Right atrium auricular region (tissue), 2 donors: ENCODE measurements at places on chromosomes 5 and 9.

DNA sequence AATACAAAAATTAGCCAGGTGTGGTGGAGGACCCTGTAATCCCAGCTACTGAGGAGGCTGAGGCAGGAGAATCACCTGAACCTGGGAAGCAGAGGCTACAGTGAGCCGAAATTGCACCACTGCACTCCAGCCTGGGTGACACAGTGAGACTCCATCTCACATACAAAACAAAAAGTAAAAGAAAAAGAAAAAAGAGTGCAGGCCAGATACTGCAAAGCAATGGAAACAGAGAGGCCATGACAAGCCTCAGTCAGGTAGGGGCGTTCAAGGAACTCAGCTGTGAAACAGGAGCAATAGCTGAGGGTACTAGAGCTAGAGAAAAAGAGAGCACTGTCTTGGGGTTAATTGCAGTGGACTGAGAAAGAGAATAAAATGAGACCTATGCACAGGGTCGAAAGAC is 56.2 kb downstream of the TIMD4 start:
- H3K4me1 ChIP-seq, result no peaks in the 10 kb centered on the region
- no peak for DNase-seq
- H3K27ac ChIP-seq, result no peak overlapping the region
- H3K27me3 ChIP-seq, result no peaks in the 10 kb centered on the region
- H3K36me3 ChIP-seq, result no peaks in the 10 kb centered on the region

GRCh38 chr5:55123365-55123764 is 20.9 kb downstream of the GZMA start:
- no peaks in the 10 kb centered on the region for H3K27me3 ChIP-seq
- H3K4me1 ChIP-seq, result no peaks in the 10 kb centered on the region

DNA sequence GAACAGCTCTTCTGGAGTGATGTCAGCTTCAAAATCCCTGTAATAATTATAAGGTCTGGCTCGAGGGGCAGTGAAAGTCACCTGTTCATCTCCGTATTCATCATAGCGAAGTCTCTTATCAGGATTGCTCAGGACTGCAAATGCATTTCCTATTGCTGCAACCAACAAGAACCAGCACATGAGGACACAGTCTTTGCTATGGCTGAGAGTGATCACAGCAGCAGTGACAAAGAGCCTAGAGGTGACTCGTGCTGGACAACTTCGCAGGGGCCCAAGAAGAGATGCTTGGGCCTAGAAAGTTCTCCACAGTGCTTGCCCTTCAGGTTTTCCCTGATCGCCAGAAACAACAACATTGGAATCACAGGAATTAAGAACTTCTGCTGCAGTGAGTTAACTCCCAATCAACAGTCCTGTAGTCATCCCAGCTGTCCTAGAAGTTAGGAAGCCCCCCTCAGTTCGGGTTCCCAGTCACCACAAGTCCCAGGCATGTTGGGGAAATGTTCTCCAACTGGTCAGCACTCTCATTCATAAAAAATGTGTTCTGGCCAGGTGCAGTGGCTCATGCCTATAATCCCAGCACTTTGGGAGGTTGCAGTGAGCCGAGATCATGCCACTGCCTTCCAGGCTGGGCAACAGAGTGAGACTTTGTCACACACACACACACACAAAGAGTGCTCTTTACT is 13.0 kb downstream of the DNAJC18 start:
- H3K27me3 ChIP-seq, result no peaks in the 10 kb centered on the region
- H3K36me3 ChIP-seq, result peaks cover 45% of the 10 kb centered on the region
- H3K27ac ChIP-seq, result no peak overlapping the region
- DNase-seq, result no peak

GRCh38 chr9:27369591-27369990 is 72.6 kb upstream of the EQTN start:
- H3K4me3 ChIP-seq, result no peak overlapping the region
- H3K27ac ChIP-seq, result no peak overlapping the region
- no peak for DNase-seq

GRCh38 chr9:121738968-121739367 is 87.5 kb downstream of the DAB2IP start:
- peak overlapping the region; percentile 89 for H3K27ac ChIP-seq
- no peak for DNase-seq
- H3K36me3 ChIP-seq, result no peaks in the 10 kb centered on the region
- no peak overlapping the region for H3K4me3 ChIP-seq

GRCh38 chr9:131627648-131628458 is 82.5 kb downstream of the PRRT1B start:
- peaks cover 5% of the 10 kb centered on the region for H3K36me3 ChIP-seq
- H3K4me1 ChIP-seq, result peaks cover 4% of the 10 kb centered on the region
- H3K27ac ChIP-seq, result peak overlapping the region; percentile 35
- DNase-seq, result peak; percentile 68

DNA sequence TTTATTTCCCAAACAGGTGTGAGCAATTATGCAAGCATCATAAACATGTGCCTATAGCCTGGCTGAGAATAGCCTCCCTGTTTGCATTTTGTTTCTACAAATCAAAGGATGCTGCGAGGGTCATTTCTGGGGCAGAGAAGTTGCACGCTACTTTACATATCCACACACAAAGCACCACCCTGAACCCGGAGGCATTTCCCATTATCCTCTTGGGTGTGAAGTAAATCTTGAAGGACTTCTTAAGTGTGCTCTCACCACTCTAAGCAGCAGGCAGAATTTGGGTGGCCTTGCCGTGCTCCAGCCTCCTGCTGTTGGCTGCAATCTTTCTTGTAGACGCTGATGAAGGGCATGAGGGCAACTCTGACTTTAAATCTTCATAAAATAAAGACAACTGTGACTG is 124.0 kb upstream of the TLE4 start:
- no peaks in the 10 kb centered on the region for H3K27me3 ChIP-seq
- H3K27ac ChIP-seq, result no peak overlapping the region
- no peaks in the 10 kb centered on the region for H3K4me1 ChIP-seq

DNA sequence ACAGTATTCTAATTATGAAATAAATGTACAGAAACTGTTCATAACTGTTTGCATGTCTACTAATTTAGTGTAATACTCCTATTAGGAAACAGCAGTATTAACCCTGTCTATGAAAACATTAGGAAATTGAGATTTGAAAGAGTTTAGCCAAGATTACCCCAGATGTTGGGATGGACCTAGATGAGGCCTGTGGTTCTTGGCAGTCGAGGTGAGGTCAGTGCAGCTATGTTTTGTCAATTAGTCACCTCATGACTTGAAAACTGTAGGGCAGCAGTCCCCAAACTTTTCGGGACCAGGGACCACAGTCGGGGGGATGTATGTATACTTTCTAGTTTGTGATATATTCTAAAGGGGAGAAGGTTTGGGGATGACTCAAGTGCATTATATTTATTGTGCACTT is 4.7 kb downstream of the LNPEP start:
- no peaks in the 10 kb centered on the region for H3K27me3 ChIP-seq
- no peaks in the 10 kb centered on the region for H3K36me3 ChIP-seq
- H3K4me1 ChIP-seq, result peaks cover 28% of the 10 kb centered on the region
- DNase-seq, result no peak
- no peak overlapping the region for H3K27ac ChIP-seq

- no peak for DNase-seq
- no peak overlapping the region for H3K4me3 ChIP-seq
- peaks cover 13% of the 10 kb centered on the region for H3K36me3 ChIP-seq
- no peak overlapping the region for H3K27ac ChIP-seq
These were observed 122.8 kb upstream of the DHFR start for GRCh38 chr5:80777347-80778287.

DNA sequence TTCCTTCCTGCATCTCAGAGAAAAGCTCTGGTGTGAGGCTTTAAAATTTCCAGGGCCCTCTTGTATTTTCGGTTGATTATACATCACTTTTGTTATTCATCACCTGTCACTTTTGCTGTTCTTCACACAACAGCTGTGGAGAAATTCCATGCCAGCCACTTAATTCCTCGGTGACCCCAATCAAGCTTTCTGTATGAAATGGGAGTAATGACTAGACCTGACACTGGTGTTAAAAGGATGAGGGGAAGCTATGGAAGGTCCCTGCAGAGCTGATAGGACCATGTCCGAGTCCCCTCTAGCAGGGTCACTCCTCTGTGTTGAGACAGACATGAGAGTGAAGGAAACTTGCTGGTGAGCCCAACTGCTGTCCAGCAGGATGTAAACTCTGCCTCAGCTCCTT is 59.7 kb downstream of the GPR21 start:
- no peak overlapping the region for H3K27ac ChIP-seq
- H3K36me3 ChIP-seq, result peaks cover 45% of the 10 kb centered on the region
- no peak overlapping the region for H3K4me3 ChIP-seq

- DNase-seq, result no peak
- H3K36me3 ChIP-seq, result no peaks in the 10 kb centered on the region
- H3K4me3 ChIP-seq, result no peak overlapping the region
- no peak overlapping the region for H3K27ac ChIP-seq
- H3K27me3 ChIP-seq, result no peaks in the 10 kb centered on the region
These were observed 49.1 kb downstream of the PTCD2 start for GRCh38 chr5:72369301-72369700.

- H3K27me3 ChIP-seq, result no peaks in the 10 kb centered on the region
- peak overlapping the region; percentile 67 for H3K4me3 ChIP-seq
- H3K36me3 ChIP-seq, result no peaks in the 10 kb centered on the region
- no peak for DNase-seq
These were observed 709 bp downstream of the IQGAP2 start for GRCh38 chr5:76403766-76404222.

DNA sequence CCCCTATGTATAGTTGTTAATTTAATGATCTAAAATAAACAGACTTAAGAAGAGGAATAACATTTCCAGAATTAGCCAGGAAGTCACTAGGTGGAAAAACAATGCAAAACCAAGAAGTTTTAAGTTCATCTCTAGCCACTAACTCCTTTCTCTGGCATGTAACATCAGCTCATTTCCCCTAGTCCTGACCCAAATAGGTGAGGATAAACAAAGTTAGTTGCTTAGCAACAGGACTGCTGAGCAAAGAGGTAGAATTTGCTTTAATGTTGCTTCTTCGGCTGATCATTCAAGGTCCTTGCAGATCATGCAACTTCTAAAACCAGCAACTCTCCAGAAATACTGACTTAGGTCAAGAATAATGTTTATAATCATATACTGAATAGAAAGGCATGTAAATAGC is 675.8 kb downstream of the CETN3 start:
- DNase-seq, result no peak
- H3K4me3 ChIP-seq, result no peak overlapping the region
- no peak overlapping the region for H3K27ac ChIP-seq
- H3K36me3 ChIP-seq, result no peaks in the 10 kb centered on the region

DNA sequence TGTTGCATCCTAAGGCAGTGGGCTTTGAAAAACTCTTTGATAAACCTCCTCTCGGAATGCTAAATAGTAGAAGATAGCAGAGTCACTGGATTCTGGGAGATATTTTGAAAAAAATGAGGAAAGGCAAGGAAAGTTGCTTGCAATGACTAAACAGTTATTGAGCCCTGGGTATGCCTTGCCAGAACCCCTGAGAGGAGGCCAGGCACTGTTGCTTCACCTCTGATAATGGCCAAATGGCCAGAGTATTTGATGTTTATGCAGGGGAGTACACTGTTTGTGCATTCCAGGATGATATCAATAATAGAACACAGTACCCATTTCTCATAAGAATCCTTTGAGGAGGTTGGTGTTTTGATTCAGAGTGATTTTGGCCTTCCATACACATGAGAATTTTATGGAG is 935.1 kb upstream of the WWC1 start:
- H3K4me3 ChIP-seq, result no peak overlapping the region
- no peak for DNase-seq
- H3K4me1 ChIP-seq, result no peaks in the 10 kb centered on the region
- H3K27ac ChIP-seq, result no peak overlapping the region
- no peaks in the 10 kb centered on the region for H3K36me3 ChIP-seq
- H3K27me3 ChIP-seq, result no peaks in the 10 kb centered on the region

GRCh38 chr9:114771889-114772288 is 34.0 kb downstream of the TNFSF15 start:
- DNase-seq, result no peak
- no peaks in the 10 kb centered on the region for H3K36me3 ChIP-seq
- H3K4me1 ChIP-seq, result no peaks in the 10 kb centered on the region

GRCh38 chr9:89676281-89676680 is 71.5 kb downstream of the GADD45G start:
- no peaks in the 10 kb centered on the region for H3K36me3 ChIP-seq
- H3K4me3 ChIP-seq, result no peak overlapping the region
- no peaks in the 10 kb centered on the region for H3K4me1 ChIP-seq
- H3K27ac ChIP-seq, result no peak overlapping the region

- no peaks in the 10 kb centered on the region for H3K4me1 ChIP-seq
- no peaks in the 10 kb centered on the region for H3K27me3 ChIP-seq
- DNase-seq, result no peak
- H3K27ac ChIP-seq, result no peak overlapping the region
- H3K36me3 ChIP-seq, result no peaks in the 10 kb centered on the region
- H3K4me3 ChIP-seq, result no peak overlapping the region
These were observed 40.4 kb upstream of the SPATA31C2 start for GRCh38 chr9:88178641-88179040.
